ENCODE measurements at places on chromosomes 4 and X.

GRCh38 chr4:53281438-53281837 lies 84.4 kb downstream of the SCFD2 start:
- DNase-seq, result no peak

DNA sequence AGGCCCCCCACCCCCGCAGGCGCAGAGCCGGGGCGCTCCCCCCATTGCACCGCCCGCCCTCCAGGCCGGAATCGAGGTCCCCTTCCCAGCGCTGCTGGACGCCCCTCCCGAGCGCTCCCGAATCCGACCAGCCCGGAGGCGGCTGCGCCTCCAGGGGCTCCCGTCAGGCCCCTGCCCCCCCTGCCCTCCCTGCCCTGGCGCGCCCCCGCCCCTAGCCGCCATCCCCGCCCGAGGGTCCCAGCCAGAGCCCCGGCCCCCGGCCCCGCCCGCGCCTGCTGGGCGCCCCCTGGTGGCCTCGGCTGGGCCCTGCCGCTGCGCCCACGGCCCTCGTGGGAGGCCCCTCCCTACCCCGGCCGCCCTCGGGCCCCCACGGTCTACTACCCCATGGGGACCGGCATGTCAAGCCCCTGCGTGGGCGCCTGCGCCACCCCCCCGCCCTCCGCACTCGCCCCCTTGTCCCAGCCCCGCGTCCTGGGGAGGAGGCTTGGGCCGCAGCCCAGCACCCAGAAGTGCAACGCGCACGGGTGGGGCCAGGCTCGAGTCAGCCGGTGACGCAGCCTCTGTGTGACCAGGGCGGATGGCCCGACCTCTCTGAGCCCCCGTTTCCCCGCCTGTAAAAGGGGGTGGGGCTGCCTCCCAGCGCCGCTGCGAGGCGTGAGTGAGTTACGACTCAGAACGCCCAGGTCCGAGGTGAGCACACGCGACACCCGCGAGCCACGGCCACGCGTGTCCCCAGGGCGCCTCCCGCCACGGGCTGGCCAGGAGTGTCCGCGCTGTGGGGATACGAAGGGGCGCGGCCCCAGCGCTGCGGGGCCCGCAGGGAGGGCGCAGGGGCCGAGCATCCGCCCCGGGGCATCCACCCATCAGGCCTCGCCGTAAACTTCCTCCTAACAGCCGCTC lies 104.9 kb downstream of the FAM53A start:
- peak; percentile 68 for DNase-seq

- no peak for DNase-seq
These were observed 216.3 kb downstream of the NLGN4X start for GRCh38 chrX:6012357-6012756.

GRCh38 chr4:85806334-85806733 lies 331.4 kb downstream of the ARHGAP24 start:
- DNase-seq, result no peak

- no peak for DNase-seq
These were observed 886.8 kb downstream of the NLGN4X start for GRCh38 chrX:5341902-5342301.

GRCh38 chr4:137609718-137610430 lies 77.6 kb upstream of the PCDH18 start:
- peak; percentile 34 for DNase-seq

DNA sequence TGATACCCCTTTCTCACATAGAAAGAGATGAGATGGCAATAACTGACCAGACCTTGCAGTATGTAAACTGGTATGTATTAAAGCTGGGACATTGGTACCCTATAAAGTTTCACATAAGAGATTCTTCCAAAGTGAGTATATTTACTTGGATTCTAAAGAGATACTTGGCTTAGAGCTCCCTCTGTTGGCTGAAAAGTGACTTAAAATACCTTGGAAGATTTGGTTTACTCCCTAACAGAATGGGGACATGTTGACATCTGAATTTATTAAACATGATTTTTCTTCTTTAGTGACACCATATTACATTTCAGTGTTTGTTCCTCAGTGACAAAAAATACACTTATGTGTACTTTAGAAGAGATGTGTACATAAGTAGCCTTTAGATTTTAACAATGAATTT lies 47.9 kb upstream of the RGN start:
- DNase-seq, result peak; percentile 80

DNA sequence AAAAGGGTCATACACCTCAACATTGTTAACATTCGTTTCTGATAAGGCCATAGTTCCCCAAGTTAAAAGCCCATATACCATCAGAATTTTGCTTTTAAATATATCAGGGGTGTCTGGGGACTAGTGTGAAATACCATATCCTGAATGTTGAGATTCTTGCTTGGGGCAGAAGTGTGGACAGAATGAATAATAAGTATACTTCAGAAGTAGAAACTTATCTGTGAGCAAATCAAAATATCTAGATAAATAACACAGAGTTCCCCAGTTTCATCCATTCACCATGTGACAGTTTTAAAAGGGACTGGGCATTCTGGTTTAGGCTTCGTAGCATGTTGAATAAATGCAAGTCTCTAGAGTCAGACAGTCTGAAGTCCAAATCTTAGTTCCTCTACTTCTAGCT lies 110.5 kb downstream of the CHRNA9 start:
- no peak for DNase-seq

GRCh38 chrX:49268702-49269009 lies 937 bp upstream of the PPP1R3F start:
- DNase-seq, result no peak

- DNase-seq, result no peak
These were observed 17.5 kb upstream of the GPRASP2 start for GRCh38 chrX:102694749-102695148.

- DNase-seq, result no peak
These were observed 501.7 kb upstream of the TENM3 start for GRCh38 chr4:181741513-181741912.

DNA sequence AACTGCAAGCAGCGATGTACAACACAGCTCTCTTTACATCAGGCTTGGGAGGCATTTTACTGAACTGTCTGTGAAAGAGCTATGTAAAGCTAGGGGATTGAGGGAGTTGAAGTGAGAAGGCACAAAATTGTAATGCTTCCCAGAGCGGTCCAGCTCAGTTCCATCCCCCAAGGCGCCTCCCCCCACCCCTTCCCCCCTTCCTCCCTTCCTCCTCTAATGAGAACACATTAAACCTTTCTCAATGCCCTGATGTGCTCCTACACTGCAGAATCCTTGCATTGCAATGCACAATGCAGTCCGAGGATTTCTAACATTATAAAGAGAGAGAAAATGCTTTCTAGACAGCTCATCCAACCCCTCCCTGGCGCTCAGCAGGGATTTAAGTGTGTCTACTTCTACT lies 73.9 kb downstream of the CXXC4 start:
- peak; percentile 60 for DNase-seq

DNA sequence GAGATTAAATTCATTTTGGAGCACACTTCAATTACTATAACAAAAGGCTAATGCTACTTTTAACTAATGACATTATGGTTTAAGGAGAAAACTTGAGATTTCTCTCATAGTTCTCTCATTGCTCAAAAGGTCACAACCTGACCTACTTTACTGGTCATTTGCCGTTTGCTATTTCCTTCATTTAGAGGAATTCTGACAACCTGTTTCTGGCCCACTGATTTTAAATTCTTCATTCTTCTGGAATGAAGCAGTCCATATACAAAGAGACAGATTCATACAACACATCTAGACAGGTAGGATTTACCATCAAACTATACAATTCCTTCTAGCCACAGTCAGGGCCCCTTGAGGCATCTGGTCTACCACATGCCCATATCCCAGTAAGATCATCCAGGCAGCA lies 14.2 kb downstream of the RNF150 start:
- no peak for DNase-seq
